ENCODE measurements at places on chromosomes 12 and 14.
A peak's percentile ranks its signal among the peaks of the same experiment; 100 is the strongest.

DNA sequence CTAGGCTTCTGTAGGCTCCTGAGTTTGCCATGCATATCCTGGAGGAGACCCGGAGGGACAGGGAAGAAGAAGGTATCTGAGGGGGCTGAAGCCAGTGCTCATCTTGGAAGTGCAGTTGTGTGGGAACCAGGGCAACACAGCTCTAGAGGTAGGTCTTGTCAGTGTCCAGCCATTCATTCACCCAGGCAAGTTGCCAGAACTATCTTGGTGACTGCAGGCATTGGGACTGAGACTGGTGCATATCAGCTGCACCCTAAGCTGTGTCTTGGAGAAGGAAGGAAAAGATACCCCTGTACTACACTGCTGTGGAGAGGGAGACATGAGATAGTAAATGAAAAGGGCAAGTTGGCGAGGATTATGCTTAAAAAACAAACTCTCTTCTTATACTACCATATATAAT is 4.9 kb upstream of the WIF1 start:
- DNase-seq = no peak

GRCh38 chr14:71452539-71452938 is 479.7 kb upstream of the RGS6 start:
- DNase-seq = no peak

- DNase-seq = no peak
Measured at GRCh38 chr14:95300002-95300696, 19.6 kb downstream of the CLMN start.

DNA sequence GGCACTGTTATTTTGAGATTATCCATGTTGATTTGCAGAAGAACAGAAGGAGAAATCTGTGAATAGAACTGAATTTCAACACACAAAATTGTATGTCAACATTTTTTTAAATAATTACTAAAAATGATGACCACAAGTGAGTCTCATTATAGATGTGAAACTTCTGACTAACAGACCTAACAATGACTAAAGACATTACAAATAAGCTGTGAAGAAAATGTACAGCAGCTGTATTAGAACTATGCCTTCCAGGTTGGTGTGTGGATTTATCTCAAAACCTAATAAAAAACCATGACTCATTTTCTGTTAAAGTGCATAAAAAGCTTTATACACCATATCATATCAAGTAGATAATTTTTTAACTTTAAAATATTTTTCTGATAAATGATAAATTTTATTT is 22.5 kb upstream of the FOXG1 start:
- no peak for DNase-seq

GRCh38 chr12:119630962-119631550 is 36.9 kb upstream of the PRKAB1 start:
- DNase-seq = no peak

- DNase-seq = no peak
Measured at GRCh38 chr12:46064548-46064947, 74.2 kb upstream of the SCAF11 start.

GRCh38 chr14:95034788-95035187 is 122.5 kb downstream of the DICER1 start:
- no peak for DNase-seq

GRCh38 chr14:92902726-92903125 is 20.2 kb upstream of the CHGA start:
- DNase-seq = no peak

DNA sequence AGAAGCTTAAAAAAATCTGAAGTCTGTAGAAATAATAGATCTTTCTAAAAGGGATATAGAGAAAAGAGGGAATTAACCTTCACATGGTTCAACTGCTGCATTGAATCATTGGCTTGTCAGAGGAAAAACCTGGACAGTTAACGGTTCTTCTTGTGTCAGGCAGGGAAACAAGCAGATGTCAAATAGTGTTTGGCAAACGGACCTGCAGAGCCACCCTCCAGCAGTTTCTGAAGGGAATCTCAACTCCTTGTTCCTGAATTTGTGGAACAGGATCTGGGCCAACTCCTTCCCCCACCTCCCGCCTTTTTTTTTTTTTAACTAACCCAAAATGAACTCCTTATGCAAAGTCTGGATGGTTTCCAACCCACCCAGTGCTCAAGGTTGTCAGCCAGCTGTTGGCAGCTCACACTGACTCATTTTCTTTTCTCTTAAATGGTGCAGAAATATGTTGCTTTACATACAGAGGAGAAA is 187.3 kb downstream of the CAND1 start:
- DNase-seq = no peak

DNA sequence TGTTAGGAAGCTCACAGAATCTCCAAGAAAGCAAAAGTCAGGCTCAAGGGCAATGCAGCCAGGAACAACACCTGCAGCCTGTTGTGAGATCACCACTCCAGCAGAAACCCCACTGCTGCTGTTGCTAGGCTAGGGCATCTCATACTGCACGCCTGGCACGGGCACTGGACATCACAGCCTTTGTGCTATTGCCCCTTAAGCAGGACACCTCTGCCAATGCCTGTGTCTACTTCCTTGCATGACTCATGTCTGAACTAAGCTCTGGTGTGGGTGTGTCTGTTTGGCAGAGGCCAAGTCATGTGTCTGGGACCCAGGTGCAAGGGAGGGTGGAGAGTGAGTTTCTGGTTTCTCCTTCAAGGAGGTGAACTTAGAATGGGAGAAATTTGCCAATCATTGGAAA is 10.0 kb upstream of the DDX47 start:
- no peak for DNase-seq

DNA sequence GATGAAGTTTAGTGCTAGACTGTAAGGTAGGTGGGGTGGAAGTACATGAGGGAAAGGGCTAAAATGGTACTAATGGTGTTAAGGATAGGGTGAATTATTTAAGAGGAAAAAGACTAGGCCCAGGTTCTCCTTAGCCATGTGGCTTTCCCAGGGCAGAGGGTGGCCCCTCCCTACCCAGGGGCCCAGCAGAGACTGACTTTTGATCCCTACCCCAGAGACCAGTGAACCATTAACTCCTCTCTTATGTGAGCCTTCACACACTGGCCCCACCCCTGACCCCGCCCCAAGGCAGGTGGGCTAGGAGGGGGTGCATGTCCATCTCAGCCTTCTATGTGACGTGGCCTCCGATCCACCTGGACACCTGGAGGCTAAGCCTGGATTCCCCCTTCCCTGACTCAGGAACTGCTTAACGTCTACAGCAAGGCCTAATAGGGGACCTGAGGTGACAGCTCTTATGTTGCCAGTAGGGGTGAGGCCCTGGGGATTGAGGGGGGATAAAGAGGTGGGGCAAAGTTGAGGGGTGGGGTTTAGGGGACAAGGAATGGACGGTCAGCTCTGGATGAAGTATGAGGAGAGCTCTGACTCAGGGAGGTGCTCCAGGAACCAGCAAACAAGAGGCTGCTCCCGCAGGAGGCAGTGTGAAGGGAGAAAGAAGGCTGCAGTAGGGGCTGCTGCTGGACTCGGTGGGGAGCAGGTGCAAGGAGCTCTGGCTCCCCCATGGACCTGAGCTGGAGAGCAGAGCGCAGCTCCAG is 757 bp downstream of the SLC39A5 start:
- no peak for DNase-seq

DNA sequence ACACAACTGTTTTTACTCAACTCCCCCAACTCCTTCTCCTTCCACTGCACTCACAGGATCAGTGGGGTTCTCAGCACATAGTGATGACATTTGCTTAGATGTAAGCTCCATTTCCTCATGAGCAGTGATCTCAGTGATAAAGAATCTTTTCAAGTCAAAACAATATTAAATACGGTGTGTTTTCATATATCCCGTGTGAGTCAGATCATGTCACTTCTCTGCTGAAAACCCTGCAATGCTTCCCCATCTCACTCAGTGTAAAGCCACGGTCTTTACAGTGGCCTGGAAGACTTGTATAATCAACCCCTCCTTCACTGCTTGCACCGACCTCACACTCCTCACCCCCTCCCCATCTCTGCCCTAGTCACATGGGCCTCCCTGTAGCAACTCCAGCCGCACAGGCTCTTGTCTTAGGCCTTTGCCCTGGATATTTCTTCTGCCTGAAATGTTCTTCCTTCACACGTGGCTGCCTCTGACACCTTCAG is 149.7 kb upstream of the ARHGAP5 start:
- peak; percentile 36 for DNase-seq

- no peak for DNase-seq
Measured at GRCh38 chr14:97575677-97576076, 778.5 kb downstream of the VRK1 start.

DNA sequence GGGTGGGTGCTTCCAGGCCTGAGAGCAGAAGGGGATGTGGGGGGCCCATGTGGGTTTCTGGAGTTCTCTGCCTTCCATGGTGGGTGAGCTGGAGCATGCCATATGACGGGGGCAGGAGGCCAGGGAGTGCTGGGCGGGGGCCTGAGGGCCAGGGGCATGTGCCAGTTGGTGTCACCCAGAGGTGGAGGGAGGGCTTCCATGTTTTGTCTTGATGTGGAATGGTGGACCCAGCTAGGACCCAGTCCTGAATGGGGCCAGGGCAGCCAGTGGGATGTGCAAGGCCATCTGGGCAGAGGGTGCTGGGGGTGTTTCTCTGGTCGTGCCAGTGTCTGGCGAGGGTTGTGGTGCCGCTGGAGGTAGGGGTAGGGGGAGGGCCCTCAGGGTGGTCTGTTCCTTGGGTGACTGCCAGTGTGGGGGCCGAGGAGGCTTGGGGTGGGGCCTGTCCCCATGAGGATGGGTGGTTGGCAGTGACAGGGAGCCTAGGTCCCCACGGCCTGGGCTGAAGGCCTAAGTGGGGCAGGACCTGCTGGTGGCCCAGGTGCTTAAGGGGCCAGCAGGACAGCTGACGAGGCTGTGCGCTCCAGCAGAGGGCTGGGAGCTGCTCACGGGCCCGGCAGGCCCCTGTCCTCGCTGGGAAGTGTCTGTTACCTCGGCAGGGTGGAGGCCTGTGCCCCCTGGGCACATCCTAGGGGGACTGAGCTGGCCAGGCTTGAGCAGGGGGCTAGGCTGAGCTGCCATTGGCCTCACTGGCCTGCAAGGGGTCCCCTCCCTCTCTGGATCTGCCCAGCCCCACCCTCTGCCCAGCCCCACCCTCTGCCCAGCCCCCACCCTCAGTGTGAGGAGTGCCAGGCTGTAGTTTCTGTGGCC is 26.8 kb downstream of the CEP170B start:
- DNase-seq = no peak

GRCh38 chr14:105300542-105301102 is at the start of gene BRF1:
TSS of gene BRF1 (minus strand) at chr14:105301001. CDS start at chr14:105300629, 372 bp downstream.
- DNase-seq = peak; percentile 90

DNA sequence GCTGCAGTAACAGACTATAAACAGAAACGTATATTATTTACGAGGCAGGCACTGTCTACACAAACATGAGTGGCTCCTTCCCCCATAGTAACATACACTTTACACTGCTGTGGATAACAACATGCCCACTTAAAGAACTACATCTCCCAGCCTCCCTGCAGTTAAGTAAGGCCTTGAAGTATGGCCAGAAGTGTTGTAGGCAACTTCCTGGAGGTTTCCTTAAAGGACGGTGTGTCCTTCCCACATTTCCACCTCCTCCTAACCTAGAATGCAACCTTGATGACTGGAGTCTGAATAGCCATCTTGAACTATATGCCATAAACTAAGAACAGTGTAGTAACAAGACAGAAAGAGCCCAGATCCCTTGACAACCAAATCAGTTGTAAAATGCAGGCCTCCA is 20.3 kb downstream of the MED13L start:
- DNase-seq = no peak

DNA sequence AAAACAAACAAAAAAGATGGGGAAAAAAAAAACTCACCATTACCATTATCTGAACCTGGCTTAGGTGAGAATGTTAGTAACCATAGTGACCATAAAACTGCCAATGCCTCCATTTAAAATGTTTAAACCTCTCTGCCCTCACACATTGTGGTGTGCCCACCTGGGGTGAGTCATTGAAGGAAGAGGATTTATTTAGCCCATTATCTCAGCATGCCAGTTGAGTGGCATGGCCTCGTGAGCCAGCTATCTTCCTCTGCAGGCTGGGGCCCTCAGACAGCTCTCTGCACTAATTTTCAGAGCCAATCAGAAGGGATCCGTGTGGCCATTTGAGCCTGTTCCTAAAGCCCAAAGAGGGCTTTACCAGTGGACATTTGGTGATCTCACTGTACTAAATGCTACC is 81.8 kb upstream of the CCDC198 start:
- DNase-seq = no peak

DNA sequence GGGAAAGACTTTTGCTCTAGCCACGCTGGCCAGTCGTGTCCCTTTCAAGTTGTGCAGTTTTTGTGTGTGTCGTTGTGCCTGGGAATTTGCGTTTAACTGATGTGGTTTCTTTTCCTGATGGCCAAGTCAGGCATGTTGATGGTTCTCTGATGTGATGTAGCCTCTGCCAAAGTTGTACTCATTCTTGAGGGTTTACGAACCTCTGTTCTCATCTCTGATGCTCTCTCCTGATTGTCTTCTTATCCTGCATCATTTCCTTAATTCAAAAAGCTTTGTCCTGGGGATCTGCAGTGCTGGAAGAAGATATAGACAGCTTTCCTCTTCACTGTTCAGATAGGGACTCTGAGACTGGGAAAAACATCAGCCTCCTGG is 25.4 kb downstream of the CD9 start:
- DNase-seq = no peak

DNA sequence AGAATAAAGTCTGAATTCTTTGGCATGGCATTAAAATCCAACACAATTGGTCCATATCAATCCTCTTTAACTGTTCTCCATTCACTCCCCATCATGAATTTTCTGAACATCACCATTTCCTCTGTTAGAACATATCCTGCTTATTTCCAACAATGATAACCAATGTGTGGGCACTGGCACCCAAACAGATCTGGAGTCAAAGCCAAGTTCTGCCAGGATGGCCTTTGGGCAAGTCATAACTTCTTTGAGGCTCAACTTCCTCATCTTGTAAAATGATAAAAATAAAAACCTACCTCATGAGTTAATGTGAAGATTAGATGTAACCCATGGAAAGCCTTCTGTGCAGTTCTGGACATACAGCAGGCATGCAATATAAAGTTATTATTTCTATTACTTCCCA is 12.5 kb downstream of the PAWR start:
- DNase-seq = no peak

DNA sequence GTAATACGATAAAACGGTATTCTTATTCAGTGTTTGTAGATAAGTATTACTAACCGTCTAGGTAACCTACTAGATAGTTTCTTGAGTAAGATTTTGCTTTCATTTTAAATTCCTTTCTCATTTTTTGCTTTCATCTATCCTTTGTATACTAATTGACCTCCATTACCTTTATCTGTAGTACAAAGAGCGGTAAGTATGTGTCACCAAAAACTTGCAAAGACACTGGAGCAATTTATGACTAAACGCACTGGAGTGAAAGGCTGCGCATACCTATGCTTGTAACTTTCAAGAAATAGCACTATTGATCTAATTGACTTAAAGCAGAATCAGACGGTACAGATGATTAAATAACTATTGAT is 1.7 kb downstream of the ARHGAP5 start:
- DNase-seq = no peak
